ENCODE measurements at places on chromosomes 7 and 10.

DNA sequence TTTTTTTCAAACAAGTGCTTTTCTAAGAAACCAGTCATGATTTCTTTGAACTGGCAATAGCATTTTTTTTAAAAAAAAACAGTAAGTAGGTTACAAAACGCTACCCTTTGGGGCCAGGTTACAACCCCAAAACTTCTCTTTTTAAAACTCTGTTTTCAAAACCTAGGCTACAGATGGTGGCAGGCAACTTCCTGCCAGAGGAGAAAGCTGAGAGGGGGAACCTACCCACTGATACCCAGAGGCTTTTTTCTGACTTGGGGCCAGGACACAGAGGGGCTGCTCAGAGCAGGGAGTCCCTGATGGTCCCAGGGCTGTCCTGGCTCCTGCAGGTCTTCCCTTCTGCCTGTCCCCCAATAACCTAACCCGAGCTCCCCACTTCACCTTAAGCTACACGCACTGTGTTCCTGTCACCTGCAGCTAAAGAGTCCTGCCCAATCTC, 6.9 kb downstream of the STN1 start:
- DNase-seq = no peak

DNA sequence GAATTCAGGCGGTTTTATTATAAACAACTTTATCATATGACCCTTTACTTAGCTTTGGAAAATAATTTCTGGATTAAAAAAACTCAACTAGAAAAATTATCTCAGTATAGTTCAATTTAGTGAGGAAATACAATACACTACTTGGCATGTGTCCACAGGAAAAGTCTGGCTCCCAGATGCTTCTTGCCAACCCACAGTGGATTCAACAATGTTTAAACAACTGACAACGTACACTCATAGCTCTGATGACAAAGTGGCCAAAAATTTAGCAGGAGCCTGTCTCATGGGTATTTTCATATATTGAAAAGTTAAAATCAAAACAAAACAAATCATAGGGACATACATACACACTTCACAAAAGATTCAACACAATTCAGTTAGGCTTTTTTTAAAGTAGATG, 158.8 kb downstream of the SKAP2 start:
- no peak for DNase-seq

- DNase-seq = no peak
Measured at GRCh38 chr10:89894051-89894450, 192.7 kb downstream of the KIF20B start.

GRCh38 chr10:123643315-123643714, 22.8 kb upstream of the GPR26 start:
- peak; percentile 22 for DNase-seq

- no peak for DNase-seq
Measured at GRCh38 chr7:134120405-134120804, 6.7 kb upstream of the LRGUK start.

- DNase-seq = no peak
Measured at GRCh38 chr10:8044331-8044907, 10.1 kb upstream of the GATA3 start.

- DNase-seq = no peak
Measured at GRCh38 chr7:23759671-23760391, 49.8 kb downstream of the STK31 start.

GRCh38 chr10:75585294-75585693, 153.9 kb downstream of the LRMDA start:
- no peak for DNase-seq

- DNase-seq = no peak
Measured at GRCh38 chr7:154744861-154745258, 258.1 kb downstream of the PAXIP1 start.

DNA sequence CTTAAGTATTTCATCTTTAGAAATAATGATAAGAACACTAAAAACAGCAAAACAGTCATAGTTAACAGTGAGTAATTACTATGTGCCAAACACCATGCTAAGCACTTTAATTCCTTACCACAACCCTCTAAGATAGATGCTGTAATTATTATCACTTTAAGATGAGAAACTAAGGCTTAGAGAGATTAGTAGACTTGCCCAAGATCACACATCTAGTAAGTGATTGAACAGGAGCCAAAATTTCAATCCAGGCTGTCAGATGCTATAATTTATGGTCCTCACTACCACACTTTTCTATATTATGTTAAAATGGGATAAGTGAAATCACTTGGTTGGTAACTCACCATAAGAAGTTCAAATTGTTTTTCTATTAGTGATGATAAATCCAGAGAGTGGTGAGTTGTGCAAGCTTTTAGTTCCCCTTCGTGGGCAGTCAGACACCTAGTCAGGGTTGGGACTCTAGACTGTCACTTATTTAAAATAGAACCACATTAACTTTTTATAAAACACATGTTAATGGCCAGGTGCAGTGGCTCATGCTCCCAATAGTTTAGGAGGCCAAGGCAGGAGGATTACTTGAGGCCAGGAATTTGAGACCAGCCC, 85.9 kb upstream of the GATA3 start:
- no peak for DNase-seq

GRCh38 chr7:100563809-100564400, 9.8 kb downstream of the SAP25 start:
- peak; percentile 84 for DNase-seq

GRCh38 chr7:92633211-92633906, 43.2 kb upstream of the FAM133B start:
- DNase-seq = no peak

GRCh38 chr7:20797042-20797461, 10.4 kb upstream of the SP8 start:
- DNase-seq = no peak

DNA sequence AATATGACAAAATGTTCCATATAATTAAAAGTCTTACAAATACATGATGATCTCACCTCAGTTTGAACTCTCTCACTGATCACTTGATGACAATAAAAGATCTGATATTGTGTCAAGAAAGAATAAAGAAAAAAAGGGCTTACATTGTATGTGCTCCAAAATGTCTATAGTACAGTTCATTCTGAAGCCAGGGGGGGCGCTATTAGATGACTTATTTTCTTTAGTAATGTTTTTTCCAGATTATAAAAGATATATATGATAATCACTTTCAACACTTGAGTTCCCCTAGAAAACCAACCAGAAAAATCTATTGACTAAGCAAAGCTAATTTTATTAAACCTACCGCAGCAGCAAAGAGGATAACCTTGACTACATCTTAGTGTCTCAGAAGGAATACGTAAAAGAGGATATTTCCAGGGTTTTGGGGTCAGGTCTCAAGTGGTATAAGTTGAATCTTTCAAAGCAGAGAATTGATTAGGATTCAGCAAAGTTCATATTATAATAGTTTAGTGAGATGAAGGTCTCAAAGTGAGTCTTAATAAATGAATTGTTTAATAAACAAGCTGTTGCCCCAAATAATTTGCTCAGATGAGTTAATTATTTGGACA, 55.8 kb downstream of the PTN start:
- DNase-seq = no peak

- DNase-seq = no peak
Measured at GRCh38 chr10:60430836-60431597, 41.3 kb upstream of the ANK3 start.

DNA sequence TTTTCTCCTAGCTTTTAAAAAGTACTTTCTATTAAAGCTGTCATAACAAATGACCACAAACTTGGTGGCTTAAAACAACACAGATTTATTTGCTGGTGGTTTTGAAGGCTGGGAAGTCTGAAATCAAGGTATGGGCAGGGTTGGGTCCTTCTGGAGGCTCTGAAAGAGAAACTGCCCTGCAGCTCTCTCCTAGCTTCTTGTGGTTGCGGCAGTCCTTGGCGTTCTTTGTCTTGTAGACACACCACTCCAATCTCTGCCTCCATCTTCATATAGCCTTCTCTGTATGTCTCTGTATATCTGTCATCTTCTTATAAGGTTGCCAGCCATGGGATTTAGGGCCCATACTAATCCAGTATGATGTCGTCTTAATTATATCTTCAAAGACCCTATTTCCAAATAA, 79.4 kb upstream of the PRR15 start:
- no peak for DNase-seq

GRCh38 chr10:114638821-114639625, 19.1 kb downstream of the ABLIM1 start:
- DNase-seq = no peak

DNA sequence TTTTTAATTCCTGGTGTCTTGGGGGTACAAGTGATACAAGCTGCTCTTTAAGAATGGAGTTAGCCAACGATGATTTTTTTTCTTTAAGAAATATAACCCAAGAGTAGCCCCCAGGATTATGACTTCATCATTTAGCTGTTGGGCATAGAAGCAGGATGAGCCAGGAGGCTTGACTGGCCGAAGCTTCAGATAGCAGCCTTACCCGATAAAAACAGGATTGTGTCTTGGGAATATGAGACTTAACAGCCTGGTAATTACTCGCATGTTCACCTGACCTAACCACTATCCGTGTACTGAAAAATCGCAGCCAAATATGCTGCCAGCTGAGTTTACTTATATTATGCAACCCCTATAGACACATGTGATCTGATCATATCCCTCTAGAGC, 346.0 kb upstream of the BMPER start:
- DNase-seq = no peak

DNA sequence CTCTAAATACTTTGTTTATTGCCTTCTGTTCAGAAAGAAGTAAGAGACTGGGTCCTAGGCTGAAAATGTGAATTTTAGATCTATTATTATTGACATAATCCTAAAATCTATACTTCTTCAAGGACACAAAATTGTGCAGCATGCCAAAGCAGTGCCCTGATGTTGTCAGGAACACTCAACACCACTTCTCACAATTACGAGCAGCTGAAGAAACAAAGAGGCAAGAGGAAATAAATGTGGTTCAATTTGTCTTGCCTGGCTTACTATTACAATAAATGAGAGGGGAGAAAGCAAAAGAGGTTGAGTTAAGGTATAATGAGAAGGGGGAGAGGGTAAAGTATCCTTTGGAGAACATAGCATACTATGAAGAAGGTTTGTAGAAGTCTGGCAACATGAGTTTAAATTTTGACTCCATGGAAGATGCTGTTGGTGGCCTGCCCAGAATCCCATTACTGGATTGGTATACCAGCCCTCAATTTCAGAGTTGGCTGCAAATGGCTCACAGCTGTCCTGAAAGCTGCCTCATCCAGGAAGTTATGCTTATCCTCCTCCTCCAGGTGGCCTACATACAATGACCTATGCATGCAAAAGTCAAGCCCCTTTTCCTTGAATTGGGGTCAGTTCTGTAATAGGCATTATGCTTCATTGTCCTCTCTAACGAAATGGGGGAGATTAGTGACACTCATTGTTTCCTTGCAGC, 274.6 kb upstream of the SMIM30 start:
- DNase-seq = no peak

DNA sequence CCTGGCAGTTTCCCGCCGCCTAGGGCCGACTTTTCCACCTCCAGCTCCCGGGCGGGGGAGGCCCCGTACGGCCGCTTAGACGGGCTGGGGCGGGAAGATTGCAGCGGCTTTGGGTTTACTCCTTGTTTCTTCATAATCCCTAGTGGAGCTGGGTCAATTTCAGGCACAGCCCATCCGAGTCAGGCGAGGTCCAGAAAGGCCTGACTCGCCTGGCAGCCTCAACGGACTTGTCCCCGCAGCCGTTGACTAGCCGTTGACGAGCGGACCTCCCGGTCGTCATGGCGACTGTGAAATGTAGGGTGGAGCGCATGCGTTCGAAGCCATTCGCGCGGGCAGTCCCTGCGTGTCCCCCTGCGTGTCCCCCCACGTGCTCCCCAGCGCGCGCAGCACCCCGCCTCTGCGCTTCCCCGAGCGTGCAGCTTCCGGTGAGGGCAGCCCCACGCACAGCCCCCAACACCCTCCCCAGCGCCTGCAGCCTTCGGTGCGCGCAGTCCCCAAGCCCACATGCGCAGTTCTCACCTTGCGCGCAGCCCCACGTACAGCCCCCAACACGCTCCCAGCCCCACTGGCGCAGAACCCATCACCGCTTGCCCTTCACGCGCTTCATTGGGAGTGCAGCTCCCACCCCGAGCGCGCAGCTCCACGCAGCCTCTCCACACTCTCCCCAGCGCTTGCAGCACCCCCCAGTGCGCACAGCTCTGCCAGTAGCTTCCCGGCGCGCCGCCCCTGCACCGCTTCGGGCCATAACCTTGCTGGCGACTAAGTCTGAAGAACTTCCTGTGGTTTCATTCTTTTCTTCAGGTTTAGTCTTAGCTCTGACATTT, 67.8 kb downstream of the TBX20 start:
- DNase-seq = peak; percentile 82

DNA sequence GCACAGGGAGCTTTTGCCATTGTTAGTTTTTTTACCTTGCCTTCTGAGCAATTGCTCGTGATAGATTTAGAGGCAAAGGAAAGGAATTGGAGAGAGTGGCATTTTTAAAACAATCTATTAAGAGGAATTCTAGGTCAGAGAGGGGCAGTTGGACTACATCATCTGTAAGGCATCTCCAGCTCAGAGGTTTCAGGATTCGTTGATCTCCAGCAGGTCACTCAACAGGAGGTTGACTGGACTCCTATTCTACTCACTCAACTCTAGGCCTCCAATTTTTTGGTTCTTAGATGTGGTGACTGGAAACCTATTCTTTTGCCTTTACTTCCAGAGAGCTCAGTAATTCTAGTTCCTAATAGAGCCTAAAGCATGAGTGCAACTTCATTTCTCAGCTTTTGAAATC, 42.8 kb downstream of the TBXAS1 start:
- DNase-seq = no peak

- DNase-seq = no peak
Measured at GRCh38 chr7:90238583-90238982, 6.4 kb upstream of the CFAP69 start.

DNA sequence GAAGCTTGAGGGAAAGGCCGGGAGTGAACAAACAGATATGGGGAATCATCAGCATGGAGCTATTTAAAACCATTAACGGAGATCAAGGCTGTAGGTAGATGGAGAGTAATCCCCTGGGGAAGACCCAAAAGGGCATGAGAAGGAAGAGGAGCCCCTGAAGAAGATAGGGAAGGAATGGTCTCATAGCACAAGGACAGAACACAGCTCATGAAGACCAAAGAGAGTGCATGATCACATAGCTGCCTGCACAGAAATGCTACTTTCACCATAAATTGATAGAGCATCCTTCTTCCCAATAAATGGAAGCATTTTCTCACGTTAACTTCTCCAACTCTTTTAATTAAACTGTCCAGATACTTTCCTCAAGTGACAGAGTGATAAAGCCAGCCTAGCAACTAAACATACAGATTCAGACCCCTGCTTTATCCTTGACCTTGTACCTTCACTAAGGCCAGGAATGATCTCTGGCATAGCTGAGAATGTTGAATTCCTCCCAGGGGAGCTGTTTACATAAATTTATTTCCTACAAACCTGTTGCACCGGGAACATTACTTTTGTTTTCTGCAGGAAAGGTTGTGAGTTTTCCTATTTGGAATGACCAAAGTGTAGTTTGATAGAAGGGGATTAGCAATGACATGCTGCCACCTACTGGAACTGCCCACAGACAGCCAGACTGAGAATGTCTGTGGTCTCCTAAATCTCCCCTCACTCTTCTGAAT, 110.8 kb upstream of the LRGUK start:
- DNase-seq = peak; percentile 58

DNA sequence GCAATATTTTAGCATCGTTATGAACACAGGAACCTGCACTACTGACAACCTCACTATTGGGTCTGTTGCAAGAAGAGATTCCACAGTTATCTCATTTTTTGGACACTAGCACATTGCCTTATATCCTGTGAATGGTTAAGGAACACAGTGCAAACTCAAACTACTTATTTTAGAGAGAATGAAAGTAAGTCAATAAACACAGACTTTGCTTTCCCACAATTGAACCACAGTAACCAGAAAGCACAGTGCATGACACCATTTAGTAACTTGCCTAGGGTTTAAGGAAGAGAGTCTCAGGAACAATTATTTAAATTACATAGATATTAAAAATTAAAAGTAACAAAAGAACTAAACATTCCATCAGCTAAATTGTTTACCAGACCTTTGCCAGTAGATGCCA, 468.8 kb downstream of the ZWINT start:
- DNase-seq = no peak

GRCh38 chr7:112866424-112866823, 76.2 kb upstream of the TMEM168 start:
- DNase-seq = no peak
